ENCODE measurements at places on chromosomes 13 and 19.

DNA sequence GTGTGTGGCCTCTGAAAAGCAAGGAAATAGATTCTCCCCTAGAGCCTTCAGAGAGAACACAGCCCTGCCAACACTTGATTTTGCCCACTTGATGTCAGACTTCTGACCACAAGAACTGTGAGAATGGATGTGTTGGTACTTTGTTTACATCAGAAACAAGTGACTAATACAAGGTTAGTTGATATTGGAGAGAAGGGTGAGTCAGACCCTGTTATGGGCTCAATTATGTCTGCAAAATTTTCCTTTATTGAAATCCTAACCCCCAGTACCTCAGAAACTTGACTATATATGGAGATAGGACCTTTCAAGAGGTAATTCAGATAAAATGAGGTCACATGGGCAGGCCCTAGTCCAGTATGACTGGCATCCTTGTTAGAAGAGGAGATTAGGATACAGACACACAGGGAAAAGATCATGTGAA is 226.7 kb downstream of the RFC3 start:
- no peak for DNase-seq

DNA sequence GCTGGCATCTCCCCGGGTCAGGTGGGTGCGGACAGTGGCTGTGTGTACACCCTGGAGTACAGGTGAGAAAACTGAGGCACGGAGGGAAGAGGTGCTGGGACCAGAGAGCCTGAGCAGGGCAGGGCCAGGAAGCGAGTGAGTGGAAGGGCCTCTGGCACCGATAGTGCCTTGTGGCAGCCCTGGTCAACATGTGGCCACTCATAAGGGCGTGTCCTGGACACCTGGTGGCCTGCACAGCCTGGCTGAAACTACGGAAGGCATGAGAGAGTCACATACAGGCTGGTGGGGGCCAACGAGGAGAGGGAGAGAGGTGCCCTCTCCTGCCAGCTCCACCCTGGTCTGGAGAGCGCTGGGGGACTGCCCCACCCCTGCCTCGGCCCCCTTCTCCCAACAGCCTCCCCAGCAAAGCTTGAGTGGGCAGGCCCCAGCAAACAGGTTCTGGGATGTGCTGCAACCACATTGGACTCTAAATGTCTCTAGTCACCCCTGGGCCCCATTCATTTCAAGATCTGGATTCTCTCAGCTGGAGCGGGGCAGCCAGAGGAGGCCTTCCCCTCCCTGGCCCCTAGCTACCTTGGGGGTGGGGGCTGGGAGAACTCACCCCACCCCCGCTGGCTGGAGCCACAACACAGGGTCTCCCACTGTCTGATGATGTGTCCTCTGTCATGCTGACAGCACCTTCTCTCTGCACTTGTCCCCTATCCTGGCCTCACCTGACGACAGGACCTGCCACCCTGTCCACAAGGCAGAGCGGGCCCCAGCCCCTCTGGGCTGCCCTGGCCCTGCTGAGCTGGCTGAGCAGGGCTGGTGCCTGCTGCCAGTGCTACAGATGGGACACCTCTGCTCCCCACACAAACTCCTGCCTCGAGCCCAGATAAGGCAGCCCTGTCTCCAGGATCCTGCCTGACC is 5.8 kb downstream of the CBARP start:
- no peak for DNase-seq

DNA sequence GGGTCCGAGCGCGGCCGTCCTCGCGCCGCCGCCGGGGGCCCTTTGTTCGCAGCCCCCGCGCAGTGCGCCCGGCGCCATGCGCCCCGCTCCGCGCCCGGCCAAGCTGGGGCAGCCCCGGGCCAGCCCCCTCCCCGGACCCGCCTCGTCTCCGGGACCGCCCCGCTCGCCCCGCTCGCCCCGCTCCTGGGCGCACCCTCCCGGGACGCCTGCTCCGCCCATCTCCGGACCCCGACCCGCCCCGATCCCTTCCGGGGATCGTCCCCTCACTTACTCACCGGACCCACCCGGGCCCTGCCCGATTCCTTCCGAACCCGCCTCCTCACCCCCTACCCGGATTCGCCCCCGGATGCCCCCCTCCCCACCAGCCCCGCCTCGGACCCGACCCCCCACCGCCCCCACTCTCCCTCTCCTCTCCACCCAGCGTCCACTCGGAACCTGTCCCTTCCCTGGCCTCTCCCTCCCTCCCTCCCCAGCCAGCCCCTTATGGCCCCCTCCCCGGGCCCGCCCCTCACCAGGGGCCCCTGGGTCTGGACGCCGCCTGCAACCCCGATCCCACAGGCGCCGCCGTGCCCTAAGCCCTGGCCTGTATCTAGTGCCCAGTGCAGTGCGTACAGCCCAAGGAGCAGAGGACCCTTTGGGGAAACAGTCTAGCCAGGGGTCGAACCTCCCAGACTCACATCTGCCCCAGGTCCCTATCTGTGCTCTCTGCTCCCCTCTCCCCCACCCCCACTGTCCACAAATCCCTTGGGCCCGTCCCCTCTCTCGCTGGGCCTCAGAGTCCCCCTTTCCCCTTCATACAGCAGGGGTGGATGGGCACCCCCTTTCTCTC is at the start of gene CPAMD8:
CPAMD8 (minus strand) TSS at position 105 of the 829 bp plus-strand sequence. CDS start 168 bp downstream, outside the sequence.
- no peak for DNase-seq

DNA sequence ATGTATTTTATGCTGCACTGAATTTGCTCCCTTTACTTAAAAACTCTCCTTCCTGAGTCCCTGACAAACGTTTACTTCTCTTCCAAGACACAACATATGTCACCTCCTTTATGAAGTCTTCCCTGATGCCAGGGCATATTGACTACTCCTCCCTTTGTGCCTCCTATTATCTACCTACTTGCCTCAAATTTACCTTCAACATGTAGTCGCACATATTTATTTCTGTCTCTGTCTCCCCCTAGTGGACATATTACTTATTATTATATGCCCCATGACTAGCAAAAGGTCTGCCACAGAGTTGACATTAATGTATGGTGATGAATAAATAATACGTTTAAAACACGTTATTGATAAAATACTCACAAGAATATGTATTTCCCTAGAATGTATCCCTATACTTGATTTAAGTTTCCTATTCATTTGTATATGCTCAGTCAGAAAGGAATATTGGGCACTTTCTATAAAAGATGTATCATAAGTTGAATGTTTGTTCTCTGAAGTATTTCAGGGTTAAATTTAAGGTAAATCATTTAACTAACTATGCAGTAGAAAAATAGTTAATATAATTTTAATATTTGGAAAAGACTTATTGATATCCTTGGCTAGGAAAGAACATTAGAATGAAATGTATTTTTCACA is 250.3 kb upstream of the ATXN8OS start:
- peak; percentile 81 for DNase-seq

DNA sequence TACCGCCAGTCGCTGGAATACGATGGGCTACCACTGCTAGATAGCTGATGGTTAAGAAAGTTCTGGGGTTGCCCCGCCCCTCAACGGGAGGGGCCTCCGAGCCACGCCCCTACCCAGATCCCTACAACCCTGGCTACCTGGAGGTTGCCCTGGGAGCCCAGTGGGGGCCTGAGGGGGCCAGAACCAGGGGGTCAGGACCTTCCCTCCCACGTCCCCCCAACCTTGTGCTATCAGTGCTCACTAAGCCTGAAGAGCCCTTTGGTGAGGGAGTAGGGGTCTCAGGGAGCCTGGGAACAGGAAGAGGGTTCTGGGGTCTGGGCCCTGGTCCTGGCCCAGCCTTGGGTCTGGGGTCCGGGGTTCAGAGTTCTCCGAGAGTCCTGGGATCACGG is 8.9 kb downstream of the OCEL1 start:
- DNase-seq = peak; percentile 85

DNA sequence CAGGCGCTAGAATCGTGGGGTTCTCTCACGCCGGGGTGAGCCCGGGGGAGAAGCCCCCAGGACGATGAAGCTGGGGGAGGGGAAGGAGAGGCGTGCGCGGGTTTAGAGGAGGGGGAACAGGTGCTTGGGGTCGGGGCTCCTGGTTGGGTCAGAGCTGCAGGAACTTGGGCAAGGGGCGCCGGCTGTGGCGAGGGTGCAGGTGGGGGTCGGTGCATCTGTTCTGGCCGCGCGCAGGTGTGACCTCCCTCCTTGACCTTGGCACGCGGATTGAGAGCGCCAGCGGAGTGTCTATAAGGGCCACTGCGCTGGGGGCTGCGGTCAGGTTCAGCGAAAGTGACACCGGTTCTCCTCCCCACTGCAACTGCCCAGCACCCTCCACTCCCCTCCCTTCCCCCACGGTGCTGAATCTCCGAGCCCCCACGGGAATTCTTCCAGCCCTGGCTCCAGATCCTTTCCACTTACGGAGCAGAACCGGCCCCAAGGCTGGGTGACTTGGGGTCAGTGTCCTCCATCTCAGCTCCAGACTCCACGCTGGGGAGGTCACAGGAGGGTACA is 618 bp downstream of the TMEM38A start:
- DNase-seq = no peak

- DNase-seq = no peak
These were observed 1765.8 kb downstream of the SLITRK1 start for GRCh38 chr13:82116422-82116989.

DNA sequence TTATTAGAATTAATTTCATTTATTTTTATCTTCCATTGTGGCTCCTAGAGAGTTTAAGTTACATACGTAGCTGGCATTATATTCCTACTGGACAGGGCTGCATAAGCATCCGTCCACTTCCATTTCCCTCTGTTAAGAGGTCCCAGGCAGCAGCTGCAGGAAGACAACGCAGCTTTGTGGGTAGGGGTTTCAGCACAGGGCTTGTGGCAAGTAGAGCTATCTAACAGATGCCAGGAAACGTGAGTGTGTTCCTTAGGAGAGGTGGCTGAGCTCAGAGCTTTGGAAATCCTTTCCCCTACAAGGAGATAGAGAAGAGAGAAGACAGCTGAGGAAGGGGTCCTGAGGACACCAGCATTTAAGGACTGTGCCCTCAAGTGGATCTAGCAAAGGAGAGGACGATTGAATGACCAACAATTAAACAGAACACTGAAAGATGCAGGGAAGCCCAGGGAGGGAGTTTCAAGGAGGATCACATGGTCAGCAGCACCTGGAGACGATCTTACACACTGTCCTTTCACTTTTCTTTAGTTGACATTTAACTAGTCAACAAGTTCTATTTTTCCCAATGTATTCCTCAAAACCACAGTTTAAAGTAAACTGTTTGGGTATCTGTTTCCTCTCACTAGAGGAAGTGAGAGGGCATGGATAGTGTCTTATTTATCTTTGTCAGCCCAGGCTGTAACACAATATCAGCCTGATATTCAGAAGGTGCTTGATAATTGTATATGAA is 2.3 kb upstream of the N4BP2L1 start:
- peak; percentile 72 for DNase-seq

- DNase-seq = no peak
These were observed 53.7 kb downstream of the COMP start for GRCh38 chr19:18737337-18737953.

- no peak for DNase-seq
These were observed 7.8 kb upstream of the OPA3 start for GRCh38 chr19:45592366-45592765.

- peak; percentile 38 for DNase-seq
These were observed 31.8 kb downstream of the CACNG6 start for GRCh38 chr19:54023191-54023590.

- DNase-seq = peak; percentile 97
These were observed 109.8 kb upstream of the MLNR start for GRCh38 chr13:49110122-49110912.

DNA sequence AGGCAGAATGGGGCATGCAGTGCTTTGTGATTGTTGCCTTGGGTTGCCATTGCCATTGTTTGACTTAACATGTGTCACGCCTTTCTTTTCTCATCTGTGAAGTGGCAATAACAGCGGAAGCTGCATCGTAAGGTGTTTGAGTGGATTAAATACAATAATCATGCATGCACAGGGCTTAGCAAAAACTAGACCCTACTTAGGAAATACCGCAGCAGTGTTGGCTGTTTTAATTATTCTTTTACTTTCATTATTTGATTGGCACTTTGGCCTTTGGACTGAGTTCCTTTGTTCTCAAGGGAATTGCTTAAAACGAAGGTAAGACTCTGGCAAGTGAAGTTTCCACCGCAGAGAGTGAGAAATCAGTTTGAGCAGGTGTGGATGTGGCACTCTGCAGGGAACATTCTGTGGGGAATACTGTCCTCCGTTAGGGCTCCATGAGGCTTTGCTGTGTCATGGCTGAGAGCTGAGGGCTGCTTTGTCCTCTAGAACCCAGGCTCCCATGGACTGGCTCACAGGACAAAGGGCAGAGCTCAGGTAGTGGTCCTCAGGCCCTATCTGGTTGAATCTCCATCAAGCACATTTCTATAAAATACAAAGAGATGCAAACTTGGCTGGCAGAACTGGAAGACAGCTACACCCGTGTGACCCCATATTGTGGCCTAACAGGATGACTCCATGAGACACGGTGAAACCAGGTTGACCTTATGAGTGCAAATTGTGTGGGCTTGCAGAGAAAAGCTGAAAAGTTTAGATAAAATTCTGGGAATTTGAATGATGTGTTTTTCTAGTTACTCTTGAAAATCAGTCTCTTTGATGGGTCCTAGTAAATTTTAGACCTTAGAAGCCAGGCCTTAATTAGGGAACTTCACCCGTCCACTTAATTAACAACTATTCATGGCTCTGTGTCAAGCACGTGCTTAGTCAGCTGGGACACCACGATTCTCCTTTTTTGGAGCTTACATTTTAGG is 407.2 kb downstream of the KCNRG start:
- DNase-seq = peak; percentile 4

Data from hematopoietic multipotent progenitor cell treated with erythropoietin and hydrocortisone succinate and interleukin-3 and kit ligand, for 4 days (in vitro differentiated cells).